Activated CD4-positive, alpha-beta T cell treated with anti-CD3 and anti-CD28 coated beads, Interleukin-2, amount 50 U/mL, for 4 hours (primary cell): ENCODE measurements at places on chromosomes 6 and 20.

DNA sequence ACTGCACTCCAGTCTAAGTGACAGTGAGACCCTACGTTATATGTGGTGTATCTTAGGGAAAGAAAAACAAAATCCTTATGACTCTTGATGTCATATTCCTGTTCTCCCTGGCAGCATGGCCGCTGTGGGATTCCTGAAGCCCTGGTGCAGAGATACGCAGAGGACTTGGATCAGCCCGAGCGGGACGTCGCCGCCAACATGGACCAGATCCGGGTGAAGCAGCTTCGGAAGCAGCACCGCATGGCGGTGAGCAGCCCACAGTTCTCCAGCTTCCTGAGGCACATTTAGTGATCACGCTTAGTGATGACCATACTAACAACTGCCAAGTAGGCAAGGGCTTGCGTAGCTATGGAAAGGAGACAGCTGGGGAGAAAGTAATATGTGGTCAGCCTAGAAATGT lies 200.9 kb upstream of the UST start:
- DNase-seq: no peak

GRCh38 chr20:1396264-1396663 lies 3.4 kb upstream of the FKBP1A start:
- DNase-seq: no peak

DNA sequence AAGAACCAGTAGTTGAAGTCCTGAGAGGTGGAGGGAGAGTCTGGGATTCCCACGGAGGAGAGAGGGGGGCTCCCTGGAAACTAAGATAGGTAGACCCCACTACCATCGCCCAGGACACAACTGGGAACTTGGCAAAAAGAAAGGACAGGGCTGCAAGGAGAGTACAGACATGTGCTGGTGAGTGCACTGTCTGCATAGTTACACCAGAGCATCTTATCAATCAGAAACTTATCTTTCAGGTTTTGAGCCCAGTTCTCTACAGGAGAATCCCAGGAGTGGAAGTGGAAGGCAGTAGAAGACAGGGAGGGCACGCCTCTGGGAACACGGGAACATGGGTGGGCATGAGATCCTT lies 12.2 kb downstream of the NFKBIL1 start:
- no peak for DNase-seq

GRCh38 chr6:144193181-144193580 lies 42.9 kb downstream of the STX11 start:
- DNase-seq: no peak
